ENCODE measurements at places on chromosomes 6 and 20.

DNA sequence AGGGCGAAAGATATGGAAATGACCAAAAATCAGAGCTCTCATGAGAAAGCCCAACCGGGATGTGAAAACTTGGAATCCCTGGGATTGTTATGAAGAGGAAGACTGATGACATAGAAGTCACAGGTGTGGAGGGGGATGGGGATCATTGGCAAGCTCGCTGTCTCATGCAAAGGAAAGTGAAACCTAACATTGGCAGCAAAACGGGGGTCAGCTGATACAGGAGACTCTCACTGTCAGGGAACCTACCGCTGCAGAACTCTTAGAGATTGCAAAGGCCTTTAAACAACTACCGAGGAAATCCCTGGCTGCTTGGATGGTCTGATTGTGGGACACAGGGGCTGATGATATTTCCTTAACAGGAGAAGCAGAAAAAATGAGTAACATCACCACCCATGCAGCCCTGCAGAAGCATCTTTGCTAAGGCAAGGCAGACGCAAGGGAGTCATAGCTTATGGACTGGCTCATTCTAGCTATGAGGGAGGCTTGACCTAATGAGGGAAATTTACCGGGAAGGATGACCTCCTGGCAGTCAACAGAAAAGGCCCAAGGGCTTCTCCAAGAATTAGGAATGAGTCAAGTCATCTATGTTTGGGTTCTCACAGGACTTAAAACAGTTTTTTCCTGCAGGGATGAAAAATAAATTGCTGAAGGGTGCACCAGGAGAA is 7.0 kb downstream of the MUC21 start:
- no peak for DNase-seq

DNA sequence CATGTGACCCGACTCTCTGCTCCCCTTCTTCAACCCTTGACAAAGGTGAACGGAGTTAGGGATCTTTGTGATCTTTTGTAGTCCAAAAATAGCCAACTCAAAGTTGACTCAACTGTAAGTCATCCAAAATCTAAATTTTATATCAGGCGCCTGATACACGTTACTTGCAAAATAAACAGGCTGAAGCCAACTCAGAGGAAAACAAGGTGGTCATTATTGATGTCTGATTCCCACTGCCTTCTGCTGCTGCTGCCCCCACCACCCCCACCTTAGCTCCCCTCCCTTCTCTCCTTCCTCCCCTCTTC is 13.2 kb upstream of the RNF8 start:
- no peak for DNase-seq

DNA sequence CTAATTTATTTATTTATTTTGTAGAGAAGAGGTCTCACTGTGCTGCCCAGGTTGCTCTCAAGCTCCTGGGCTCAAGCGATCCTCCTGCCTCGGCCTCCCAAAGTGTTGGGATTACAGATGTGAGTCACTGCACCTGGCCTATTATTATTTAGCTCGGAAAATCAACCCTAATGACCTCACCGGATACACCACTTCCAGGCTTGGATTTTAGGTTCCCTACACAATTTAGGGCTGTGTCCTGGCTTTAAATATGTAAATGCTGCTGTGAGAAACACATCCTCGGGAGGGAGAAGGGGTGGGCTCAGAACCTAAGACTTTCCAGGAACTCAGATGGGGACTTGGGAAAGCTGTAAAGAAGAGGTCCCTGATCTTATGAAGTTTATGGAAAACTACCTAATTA is 51.0 kb upstream of the SLC32A1 start:
- DNase-seq: no peak

DNA sequence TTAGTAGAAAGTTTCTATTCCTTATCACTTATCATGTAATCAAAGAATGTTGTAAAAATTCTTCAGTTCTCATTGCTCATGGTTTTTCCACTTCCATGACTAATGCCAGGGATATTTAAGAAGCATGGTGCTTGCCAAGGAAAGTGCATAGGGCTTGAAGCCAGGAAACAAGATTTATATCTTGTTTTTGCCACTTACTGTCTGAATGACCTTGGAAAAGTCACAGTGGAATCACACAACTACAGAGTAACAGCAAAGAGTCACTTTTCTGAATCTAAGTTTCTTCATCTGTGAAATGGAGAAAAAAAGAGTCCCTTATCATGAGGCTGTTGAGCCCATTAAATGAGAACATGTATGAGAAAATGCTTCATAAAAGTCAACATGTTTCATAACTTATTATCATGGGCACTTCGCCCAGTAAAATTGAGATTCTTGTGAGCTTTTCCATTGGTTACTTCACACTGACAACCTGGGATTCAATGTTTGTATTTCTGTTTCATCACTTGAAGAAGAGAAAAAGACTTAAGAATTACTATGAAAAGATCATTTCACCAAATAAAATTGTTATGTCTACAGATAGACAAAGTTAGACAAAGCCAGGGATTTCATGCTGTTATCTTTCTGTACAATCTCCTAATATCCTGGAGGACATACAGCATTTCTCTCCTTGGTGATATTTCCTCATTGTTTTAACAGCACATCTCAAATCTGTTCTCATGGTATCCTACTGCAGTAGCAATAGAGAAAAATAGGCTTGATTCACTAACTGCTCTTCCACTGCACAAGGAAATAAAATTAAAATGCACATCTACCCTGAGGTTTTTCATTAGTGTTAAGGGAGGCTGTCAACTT is 7.6 kb upstream of the BMP5 start:
- DNase-seq: no peak

DNA sequence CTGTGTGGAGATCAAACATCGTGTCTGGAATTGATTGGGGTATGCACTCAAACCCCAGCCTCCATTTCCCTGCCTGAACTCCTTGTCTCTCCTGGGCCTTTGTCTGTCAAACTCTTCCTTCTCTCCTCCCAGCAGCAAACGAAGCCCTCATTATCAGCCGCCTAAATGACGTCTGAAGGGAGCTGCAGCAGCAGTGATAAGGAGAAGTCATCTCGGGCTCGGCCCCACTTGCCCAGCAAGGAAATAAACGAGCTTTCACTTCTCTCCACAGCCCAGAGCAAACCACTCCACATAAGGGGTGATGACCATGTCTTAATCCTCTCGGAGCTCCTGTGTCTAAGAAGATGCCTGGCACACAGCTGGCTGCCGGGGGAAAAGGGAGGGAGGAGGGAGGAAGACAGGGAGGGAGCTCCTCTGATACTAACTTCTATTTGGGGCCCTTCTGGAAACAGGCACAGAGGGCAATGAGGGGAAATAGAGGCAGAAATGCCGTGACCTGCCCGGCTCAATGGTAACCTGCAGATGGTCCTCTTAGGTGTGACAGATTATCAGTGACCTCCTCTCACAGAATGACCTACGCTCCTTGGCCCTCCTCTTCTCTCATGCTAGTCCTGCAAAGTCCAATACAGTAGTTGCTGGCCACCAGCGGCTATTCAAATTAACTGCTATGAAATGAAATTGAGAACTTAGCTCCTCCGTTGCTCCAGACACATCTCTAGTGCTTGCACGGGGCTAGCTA is 100.4 kb downstream of the PXDC1 start:
- no peak for DNase-seq

DNA sequence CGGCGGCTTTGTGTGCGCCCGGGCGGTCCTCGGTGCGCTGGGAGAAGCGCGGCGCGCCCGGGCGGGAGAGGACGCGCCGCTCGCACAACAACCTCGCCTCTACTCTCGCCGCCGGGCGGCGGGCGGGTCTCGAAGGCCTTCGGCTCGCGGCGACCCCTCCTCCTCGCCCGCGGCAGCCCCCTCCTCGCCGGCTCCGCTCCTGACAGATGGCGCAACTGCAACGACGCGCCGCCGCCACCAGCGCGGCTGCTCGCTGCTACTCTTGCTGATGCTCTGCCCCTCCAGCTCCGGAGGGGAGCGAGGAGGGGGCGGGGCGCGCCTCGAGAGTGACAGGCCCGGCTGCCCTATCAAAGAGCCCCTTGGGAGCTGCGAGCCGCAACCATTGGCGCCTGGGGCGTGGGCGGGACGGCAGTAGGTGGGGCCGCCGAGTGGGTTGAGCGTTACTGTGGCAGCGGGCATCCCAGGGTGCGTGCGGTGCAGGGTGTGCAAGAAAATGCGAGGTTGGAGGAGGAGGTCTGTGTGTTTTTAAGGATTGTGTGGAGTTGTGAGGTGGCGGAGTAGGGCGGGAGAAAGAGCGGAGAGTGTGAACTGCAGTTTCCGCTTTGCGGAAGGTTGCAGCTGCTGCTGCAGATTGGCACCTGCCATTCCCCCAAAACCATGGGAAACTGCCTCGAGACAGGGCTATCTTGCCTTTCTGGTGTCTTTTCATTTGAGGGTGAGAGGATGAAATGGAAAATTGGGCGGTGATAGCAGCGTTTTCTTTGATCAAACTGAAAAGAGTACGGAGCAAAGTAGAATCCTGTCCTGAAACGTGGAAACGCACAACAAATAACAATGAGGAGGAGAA is at the start of gene FYN:
Gene FYN, minus strand, starts transcription at position 275 of the 847 bp plus-strand sequence. CDS start 153,401 bp downstream, outside the sequence.
- DNase-seq: peak; percentile 87

DNA sequence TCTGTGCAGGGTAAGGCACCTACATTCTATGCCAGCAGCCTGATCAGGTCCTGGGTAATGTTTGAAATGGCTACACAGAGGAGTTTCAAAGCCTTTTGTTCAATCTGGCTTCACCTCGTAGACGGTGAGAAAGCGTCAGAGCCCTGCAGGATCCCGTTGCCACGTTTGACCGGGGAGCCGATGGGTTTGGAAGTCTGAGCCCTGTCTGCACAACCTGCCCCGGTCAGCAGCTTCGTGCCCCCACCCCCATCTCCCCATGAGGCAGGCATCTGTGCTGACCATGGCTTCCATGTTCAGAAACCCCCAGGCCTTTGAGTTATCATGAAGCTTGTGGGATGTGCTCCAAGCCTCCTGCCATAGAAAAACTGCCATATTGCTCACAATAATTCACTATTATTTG is 63.9 kb downstream of the PTPN1 start:
- DNase-seq: no peak

DNA sequence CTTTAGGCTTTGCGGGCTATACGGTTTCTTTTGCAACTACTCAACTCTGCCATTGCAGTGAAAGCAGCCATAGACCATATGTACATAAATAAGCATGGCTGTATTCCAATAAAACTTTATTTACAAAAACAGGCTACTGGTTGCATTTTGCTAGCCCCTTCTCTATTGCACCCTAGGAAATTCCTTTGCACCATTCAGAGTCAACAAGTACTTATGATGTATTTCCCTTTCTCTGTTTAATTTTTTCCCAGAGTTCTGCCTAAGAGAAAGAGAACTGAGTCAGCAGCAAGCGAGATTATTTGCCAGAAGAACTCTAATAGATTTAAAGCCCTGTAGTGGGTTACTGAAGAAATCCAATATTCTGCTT is 33.8 kb downstream of the ADGRF1 start:
- no peak for DNase-seq

DNA sequence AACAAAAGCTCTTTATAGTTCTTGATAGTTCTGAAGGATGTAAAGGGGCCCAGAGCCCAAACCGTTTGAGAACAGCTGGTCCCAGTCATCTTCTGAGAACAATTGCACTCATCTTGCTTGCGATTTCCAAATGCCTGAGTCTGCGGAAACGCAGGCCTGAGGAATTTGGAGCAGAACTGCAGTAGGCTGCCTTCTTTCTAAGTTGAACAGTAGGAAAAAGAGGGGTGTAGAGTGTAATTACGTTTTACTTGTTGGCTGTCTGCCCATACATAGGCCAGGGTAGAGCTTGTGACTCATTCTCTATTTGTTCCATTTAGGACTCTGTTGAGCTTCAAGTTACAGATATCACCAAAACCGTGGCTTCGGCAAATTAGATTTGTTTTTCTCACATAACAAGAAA is 42.0 kb upstream of the KIF16B start:
- DNase-seq: peak; percentile 53

GRCh38 chr20:53419693-53420460 is 173.8 kb downstream of the ZNF217 start:
- no peak for DNase-seq

GRCh38 chr6:70391492-70391891 is 21.8 kb upstream of the FAM135A start:
- no peak for DNase-seq

DNA sequence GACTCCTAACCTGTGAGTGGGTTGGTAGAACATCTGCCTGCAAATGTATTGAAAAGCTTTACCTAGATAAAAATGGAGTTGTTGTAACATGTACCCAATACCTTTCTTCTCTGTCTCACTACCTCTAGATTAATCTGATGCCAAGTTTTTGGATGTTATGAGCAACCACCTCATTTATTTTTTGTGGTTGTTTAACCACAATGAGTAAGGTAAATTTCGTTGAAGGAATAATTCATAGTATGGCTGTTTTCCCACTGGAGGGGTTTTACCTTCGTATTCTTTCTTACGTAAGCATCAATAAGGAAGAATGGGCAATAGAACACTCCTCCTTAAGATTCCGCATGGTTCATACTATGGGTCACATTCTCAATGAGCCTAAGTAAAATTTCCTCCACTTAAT is 165.4 kb downstream of the CDH26 start:
- no peak for DNase-seq

DNA sequence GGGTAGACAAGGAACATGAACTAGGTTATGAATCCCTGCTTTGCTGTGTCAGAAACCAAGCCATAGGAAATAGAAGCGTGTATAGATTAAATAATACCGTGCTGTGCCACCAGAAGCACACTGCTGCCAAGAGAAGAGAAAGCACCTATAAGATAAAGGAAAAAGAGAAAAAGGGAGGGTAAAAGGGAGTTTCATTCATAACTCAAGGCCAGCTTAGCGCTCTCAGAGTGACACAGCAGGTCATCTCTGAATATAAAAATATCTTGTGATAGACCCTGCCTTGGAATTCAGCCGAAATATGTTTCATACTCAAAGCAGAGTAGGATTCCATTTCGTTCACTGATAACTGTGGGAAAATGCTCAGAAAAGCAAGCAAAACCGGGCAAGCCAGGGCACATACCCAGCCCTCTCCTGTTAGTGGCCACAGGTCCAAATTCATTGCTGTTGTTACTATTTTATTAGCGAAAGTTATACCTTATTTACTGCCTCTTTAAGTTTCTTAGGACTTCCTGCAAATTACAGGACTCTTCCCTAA is 8.7 kb downstream of the JAG1 start:
- DNase-seq: no peak

DNA sequence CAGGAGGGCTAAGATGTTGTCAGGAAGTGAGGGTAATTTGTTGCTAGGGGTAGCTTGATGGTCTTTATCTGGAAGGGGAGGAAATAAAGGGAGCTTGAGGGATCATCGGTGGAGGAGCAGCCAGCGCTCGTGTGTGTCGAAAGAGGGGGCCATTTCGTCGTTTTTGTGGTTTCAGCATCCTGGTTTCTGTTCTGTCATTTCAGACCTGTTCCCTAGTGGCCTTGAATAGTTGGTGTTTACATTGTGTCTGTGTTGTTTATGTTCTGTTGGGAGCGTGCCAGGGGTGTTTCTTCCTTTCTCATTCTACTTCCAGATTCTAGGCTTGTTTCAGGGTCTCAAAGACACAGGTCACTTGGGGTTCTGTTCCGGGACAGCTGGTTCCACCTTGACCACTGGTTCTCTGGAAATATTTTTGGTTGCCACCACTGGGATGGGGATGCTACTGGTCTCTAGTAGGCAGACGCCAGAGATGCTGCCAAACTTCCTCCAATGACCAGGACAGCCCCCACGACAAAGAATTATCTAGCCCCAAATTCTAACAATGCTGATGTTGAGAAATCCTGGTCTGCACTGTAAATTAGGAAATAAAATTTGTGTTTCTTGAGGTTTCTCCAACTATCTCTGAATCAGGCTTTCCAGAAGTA is 113.9 kb upstream of the NAA20 start:
- DNase-seq: no peak

GRCh38 chr6:131724114-131724513 is 13.3 kb upstream of the CTAGE9 start:
- no peak for DNase-seq

All from SK-N-MC (cell line).